ENCODE measurements at places on chromosomes 13 and 19. TPM values are rescaled to one million over a fixed set of nuclear protein-coding genes. Genes with fewer than 3 reads are reported as not detected.

GRCh38 chr13:74117207-74117705 lies 16.9 kb downstream of the KLF12 start:
- DNase-seq, result no peak

DNA sequence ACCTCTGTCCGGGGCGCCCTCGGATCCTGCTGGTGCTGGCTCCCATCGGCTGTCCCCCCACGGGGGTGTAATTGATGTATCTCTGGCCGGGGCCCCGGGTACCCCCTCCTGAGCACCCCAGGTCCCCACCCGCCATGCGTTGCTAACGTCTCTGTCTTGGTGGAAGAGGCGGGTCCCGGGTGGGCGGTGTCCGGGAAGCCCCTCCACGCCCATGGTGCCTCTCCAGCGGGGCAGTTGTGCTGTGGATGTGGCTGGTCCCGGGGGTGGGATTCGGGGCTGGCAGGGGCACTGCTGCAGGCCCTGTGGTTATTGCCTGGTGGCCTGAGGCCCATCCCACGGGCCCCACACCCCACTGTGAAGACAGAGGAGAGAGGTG lies 4.9 kb downstream of the DIRAS1 start:
- DNase-seq, result no peak

DNA sequence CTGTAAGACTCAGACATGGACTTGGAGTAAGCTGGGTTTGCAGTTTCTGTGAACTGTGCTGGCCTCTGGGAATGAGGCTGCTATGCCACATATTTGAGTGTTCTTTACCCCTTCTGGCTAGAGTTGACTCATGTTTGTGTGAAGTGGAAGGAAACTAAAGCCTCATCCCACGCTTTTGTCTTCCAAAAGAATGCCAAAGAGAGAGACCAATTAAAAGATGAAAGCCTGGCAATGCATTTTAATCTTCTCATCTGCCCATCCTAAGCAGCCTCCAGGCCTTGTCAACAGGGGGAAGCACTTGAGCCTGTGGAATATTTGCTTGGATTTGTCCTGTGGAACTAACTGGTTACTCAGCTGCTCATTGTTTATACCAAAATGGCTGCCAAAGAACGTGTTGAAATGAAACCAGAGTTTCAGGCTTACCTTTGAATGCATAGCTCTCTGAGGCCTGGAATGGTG lies 49.1 kb downstream of the LMO7 start:
- peak; percentile 56 for DNase-seq

DNA sequence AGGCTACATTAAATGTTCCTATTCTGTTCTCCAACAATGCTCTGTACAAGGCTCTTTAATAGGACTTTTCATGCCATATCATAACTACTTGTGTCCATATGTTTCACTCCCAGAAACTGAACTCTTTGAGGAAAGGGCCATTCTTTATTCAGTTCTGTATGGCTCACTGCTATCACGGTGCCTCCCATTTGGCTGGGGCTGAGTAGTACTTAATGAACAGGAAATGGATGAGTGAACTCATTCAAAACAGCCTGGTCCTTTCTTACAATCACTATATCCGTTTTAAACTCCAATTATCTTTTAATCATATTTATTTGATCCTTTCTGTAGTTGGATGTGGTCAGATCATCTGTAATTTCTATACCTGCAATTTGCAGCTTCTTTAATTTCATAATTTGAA lies 410.6 kb downstream of the TBC1D4 start:
- no peak for DNase-seq

DNA sequence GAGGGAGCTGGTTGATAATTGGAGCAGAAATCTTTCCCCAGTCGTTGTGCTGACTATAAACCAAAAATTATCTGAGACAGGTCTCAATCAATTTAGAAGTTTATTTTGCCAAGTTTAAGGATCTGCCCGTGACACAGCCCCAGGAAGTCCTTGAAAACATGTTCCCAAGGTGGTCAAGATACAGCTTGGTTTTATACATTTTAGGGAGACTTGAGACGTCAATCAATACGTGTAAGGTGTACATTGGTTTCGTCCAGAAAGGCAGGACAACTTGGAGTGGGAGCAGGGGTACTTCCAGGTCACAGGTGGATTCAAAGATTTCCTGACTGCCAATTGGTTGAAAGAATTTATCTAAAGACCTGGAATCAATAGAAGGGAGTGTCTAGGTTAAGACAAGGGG lies 17.6 kb downstream of the CFAP97D2 start:
- DNase-seq, result no peak

DNA sequence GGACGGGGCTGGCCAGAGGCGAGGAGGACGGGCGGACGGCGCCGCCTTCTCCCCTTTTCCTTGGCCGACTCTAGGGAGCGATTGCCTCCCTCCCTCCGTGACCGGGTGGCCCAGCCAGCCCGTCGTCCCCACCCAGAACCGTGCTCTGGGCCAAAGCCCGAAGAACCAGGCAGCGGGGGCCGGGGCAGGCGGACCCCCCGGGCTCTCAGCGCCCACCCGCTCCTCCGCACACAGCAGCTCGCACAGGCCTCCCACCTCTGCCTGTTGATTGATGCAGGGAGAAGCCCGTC lies 9.3 kb upstream of the MARCHF2 start:
- DNase-seq, result no peak

DNA sequence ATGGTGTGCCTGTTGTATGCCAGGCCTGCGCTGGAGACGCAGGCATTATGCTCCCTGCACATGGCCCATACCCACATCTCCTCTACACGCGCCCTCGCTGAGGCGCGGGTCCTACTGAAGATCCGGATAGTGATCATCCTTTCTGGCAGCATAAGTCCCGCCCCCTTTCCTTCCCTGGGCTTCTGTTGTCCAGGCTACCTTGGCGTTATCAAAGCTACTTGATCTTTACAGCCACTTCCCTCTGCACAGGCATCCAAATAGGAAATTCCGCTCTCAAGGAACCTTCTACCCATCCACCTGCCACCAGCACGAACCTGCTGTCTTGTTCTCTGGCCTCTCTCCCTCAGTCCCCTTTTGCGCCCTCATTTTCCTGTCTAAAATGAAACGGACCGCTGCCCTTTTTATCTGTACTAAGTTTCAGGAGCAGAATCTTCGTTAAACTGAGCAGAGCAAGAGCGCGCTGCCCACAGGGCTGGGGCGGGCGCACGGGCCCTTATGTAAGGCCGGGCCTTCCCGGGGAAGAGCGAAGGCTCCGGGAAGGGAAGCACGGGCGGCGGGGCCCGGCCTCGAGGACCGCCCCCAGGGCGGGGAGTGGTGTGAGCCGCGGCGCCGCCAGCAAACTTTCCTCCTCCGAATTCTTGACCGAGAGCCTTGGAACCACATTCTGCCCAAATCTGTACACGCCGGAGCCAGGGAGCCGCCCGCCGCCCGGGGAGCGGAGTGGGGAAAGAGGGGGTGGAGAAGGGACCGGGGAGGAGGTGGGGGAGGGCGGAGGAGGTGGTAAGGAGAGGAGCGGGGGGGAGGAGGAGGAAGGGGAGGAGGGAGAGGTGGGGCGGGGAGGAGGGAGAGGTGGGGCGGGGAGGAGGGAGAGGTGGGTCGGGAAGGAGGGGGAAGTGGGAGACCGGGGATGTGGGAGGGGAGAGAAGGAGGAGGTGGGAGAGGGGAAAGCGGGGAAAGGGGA lies 920 bp upstream of the UBE2L5 start:
- peak; percentile 58 for DNase-seq

GRCh38 chr19:16458391-16459341 lies 13.1 kb downstream of the EPS15L1 start:
- DNase-seq, result no peak

DNA sequence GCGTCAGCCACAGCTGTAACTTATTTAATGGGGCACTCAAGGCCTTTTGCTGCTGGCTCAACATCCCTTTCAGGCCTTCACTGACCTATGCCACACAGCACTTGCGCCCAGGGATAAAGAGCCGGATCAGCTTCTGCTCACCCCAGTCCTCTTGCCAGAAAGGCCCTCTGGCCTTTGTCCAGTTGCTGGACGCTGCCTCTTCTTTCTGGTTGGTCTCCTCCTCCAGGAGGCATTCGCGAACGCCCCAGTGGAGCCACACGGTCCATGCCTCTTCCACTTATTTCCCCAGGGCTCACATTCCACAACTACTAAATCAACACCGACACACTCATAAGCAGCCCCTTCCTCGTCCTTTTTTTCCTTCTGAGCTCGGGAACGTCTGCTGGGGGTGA lies 3.7 kb upstream of the ZNF329 start:
- peak; percentile 10 for DNase-seq

IL17D gene
- 0.12 TPM for total RNA-seq

MUC16 gene
- not detected for total RNA-seq
